ENCODE measurements at places on chromosomes 5 and 9.

- DNase-seq: no peak
Measured at GRCh38 chr5:69432412-69433206, 17.7 kb downstream of the MARVELD2 start.

GRCh38 chr9:132239999-132240840 lies 78.4 kb downstream of the NTNG2 start:
- no peak for DNase-seq

DNA sequence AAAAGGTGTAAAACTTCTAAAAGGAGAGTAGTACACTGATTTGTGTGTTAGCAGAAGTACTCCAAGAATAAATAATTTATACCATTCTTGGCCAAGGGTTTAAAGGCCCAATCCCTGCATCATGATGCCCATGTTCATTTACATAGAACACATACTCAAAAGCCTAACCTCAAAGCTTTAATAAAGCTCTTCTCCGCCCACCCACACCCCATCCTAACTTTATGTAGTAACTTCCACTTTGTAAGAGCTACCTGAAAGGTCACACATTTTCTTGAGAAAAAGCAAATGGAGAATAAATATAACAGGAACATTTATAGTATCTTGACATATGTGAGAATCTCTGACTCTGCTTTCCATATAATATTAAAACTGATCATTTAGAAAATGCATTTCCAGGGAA lies 148.8 kb upstream of the FREM1 start:
- no peak for DNase-seq

- DNase-seq: no peak
Measured at GRCh38 chr5:179413711-179414458, 68.6 kb upstream of the ADAMTS2 start.

DNA sequence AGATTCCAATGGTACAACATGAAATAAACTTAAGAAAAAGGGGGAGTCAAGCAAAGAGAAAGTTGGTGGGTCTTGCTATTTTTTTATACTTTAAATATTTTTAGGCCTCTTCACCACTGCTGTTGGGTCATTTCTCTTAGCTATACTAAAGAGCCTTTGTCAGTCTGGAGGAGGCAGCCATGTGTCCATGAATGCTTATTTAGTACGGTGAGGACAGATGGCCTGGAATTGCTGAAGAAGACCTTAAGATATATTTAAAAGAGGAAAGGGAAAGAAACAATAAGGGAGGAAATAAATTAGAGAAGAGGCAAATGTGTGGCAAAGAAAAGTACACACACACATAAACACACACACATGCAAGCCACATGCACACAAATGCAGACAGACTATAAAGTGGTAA lies 560.5 kb upstream of the MEF2C start:
- no peak for DNase-seq

GRCh38 chr5:124480022-124480421 lies 266.4 kb downstream of the ZNF608 start:
- DNase-seq: no peak

GRCh38 chr9:86734771-86735170 lies 212.5 kb downstream of the GAS1 start:
- DNase-seq: no peak

GRCh38 chr5:88708682-88709398 lies 174.1 kb downstream of the MEF2C start:
- DNase-seq: no peak

- DNase-seq: no peak
Measured at GRCh38 chr9:137449931-137450538, 8.9 kb upstream of the ENTPD8 start.

- no peak for DNase-seq
Measured at GRCh38 chr9:132163876-132164603, 2.2 kb downstream of the NTNG2 start.

GRCh38 chr5:126681970-126682369 lies 81.2 kb downstream of the PHAX start:
- DNase-seq: no peak

DNA sequence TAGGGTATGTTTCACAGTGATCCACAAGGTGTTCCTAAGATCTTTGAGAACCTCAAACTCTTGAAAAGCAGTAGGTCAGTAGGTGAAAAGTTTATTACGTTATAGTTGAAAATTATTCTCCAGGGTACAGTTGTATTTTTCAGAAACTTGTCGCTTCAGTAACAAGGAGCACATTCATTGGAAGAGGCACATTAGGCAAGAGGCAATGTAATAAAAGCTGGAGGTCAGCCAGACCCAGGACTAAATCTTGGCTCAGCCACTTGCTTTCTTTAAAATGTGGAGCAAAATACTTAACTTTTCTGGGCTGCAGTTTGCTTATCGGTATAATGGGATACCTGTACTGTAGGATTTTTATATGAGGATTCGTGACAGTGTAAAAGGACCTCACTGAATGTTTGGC lies 45.6 kb downstream of the TLE4 start:
- DNase-seq: no peak

DNA sequence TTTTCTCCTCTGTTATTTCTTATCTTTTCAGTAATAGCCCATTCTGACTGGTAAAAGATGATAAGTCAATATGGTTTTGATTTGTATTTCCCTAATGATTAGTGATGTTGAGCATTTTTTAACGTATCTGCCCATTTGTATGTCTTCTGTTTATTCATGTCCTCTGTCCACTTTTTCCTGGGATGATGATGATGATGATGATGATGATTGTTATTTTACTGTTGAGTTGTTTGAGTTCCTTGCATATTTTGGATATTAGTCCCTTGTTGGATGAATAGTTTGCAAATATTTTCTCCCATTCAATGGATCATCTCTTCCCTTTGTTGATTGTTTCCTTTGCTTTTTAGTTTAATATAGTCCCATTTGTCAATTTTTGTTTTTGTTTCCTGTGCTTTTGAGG lies 27.0 kb downstream of the UTP15 start:
- DNase-seq: no peak

- no peak for DNase-seq
Measured at GRCh38 chr5:133499895-133500294, 112.4 kb downstream of the FSTL4 start.

DNA sequence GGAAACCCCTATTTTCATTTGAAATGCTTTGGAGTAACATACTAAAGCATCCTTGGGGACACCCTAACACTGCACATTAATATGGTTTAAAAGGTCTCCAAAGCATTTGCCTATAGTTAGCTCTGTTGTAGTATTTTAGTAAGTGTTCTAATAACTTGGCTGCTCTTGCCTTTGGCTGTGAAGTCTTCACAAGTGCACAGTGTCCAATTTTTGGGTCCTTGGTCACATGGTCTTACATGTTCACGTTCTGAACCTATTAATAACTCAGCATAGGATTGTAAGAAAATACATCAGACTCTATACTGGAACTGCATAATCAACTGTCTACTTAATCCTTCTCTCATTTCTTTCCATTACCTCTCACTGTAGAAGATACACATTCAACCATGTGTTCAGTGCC lies 17.4 kb downstream of the ADAMTS19 start:
- no peak for DNase-seq

DNA sequence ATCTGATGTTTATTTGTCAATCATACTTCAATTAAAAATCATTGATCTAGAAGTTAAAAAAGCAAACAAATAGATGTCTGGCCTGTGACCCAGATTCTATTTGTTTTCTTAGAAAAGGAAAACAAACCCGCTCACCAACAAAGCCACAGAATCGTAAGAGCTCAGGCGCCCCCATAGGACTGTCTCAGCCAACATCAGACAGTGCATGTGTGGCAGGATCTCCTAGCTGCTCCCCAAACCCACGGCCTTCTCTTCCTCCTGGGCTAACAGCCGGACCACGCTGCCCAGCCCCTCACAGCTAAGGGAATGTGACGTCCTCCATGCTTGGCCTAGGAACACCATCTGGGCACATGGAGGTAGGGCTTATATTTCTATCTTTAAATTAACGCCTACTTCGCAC lies 19.4 kb downstream of the OR2Y1 start:
- DNase-seq: no peak

- DNase-seq: no peak
Measured at GRCh38 chr9:94665613-94666012, 26.3 kb upstream of the FBP1 start.

- no peak for DNase-seq
Measured at GRCh38 chr9:109510506-109510905, 12.4 kb upstream of the PTPN3 start.

DNA sequence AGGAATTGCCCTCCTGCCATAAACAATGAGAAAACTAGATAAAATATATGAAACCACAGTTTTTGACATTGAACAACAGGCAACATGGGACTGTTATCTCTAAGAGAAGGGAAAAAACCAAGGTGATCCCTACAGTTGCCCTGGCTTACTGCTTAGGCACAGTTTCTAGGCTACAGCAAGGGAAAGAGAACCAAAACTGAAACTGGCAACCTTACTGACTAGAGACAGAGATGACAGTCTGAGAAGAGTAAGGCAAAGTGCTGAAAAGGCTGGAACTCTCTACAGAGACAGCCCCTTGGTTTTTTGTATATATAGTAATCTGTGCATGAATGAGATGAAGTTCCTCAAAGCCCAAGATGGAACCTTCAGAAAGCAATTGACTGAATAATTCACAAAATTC lies 36.2 kb upstream of the REEP2 start:
- DNase-seq: no peak

DNA sequence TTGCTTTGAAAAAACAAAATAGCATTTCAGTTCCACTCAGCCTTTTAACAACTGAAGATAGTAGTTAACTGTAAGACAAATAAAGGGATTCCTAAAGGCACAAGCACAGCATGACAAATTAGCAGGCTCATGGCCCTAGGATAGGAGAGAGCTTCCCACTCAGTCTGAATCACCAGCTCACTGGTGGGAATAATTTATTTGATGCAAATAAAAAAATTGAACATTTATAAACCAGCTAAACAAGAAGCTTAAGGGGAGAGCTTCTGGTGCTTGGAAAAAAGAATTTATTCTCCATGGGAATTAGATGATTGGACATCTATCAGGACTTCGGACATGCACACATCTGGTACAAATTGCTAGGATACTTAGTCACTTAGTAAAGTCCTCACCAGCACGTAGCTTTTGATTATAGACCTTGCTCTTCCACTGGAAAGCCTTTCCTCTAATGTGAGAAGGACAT lies 294.1 kb upstream of the TNC start:
- no peak for DNase-seq

- DNase-seq: no peak
Measured at GRCh38 chr5:102857076-102857818, 102.1 kb downstream of the PAM start.

DNA sequence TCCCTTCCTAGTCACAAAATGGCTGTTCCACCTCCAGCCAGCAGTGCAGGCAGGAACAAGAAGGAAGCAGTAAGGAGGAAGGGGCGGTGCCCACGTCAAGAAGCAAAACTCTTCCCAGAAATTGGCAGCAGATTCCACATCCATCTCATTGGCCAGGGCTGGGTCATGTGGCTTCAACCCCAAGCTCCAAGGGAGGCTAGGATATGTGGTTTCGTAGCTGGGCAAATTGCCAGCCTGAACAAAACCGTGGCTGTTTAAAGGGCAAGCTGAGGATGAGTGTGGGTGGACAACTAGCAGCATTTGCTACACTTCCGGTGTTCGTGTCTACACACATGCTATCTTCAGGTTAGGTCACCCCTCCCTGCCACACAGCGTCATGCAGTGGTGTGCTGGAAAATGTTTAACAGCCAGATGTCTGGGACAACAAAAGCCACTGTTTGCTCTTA lies 92.1 kb upstream of the MAP1B start:
- no peak for DNase-seq

GRCh38 chr9:4497855-4498254 lies 7.6 kb downstream of the SLC1A1 start:
- no peak for DNase-seq

DNA sequence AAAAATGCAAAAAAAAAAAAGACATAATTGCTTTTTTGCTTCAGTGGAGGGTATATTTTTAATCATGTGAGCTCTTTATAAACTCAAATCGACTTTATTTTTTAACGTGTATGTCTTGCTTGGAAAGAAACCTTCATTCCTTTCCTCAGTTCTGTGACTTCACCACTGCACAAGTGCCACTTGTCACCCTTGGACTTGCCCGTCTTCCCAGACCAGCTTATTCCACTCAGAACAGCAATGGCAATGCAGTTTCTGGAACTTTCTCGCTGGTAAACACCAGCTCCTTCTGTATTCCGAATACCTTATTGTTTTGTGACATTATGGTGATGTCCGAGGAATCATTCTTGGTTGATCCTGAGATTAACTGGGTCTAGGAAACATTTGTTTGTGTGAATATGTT lies 440.5 kb upstream of the ADAMTS16 start:
- no peak for DNase-seq

DNA sequence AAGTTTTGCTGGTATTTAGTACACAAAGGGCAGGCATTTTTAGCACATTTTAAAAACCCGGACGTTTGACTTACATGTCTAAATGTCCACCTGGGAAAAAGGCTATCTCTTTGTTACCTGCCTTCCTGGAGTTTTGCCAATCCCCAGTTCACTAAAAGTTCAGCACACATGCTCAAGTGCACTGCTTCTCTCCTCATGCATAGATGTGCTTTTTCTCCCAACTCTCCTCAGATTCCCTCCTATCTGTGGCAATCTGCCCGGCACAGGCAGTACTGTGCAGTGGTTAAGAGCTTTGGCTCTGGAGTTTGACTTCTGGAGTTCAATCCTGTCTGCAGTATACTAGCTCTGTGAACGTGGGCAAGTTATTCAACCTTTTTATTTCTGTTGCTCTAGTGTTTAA lies 8.3 kb upstream of the CCNO start:
- no peak for DNase-seq

- DNase-seq: no peak
Measured at GRCh38 chr9:136268735-136269134, 23.1 kb upstream of the QSOX2 start.

- no peak for DNase-seq
Measured at GRCh38 chr5:10513501-10514442, 50.1 kb upstream of the ANKRD33B start.
